Immature natural killer cell (primary cell): ENCODE measurements at places on chromosomes 5 and 9. TPM values are rescaled to one million over a fixed set of nuclear protein-coding genes. Genes with fewer than 3 reads are reported as not detected.

EQTN gene
- not detected for polyA plus RNA-seq

HTR4 gene
- polyA plus RNA-seq: not detected

PCDHA13 gene
- polyA plus RNA-seq: not detected

TXNDC8 gene
- not detected for polyA plus RNA-seq

C9orf153 gene
- polyA plus RNA-seq: not detected

SPEF2 gene
- polyA plus RNA-seq: 2.2 TPM

FAM221B gene
- polyA plus RNA-seq: not detected

DHX29 gene
- polyA plus RNA-seq: 14.5 TPM

DMRT3 gene
- polyA plus RNA-seq: not detected

GRCh38 chr9:132516301-132516700 is 66.1 kb upstream of the BARHL1 start:
- H3K4me1 ChIP-seq: no peaks in the 10 kb centered on the region
- H3K36me3 ChIP-seq: no peaks in the 10 kb centered on the region
- DNase-seq: no peak
- no peak overlapping the region for H3K27ac ChIP-seq

DNA sequence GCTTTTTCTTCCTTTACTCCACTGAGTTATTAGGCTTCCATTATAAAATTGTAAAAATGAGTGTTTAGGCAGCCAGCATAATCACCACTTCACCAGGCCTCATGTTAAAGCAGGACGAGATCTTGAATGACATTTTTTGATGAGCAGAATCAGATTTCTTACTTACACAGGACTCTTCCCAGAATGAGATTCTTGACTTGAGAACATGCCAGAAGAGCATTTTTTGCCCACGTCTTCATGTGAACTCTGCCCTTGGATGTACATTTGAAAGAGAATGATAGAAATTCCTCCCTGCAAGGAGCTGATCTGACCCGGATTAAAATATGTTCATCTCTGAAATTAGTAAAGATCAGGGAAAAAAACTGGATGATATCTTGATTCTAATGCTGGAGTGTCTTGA is 212.1 kb upstream of the ADRA1B start:
- no peaks in the 10 kb centered on the region for H3K27me3 ChIP-seq
- no peaks in the 10 kb centered on the region for H3K36me3 ChIP-seq
- no peak for DNase-seq
- no peaks in the 10 kb centered on the region for H3K4me1 ChIP-seq
- no peak overlapping the region for H3K4me3 ChIP-seq

- no peak overlapping the region for H3K4me3 ChIP-seq
- DNase-seq: no peak
- H3K4me1 ChIP-seq: no peaks in the 10 kb centered on the region
- H3K27ac ChIP-seq: no peak overlapping the region
- H3K27me3 ChIP-seq: peaks cover 7% of the 10 kb centered on the region
Observed at GRCh38 chr5:171646102-171647042, 139.2 kb upstream of the SMIM23 start.

DNA sequence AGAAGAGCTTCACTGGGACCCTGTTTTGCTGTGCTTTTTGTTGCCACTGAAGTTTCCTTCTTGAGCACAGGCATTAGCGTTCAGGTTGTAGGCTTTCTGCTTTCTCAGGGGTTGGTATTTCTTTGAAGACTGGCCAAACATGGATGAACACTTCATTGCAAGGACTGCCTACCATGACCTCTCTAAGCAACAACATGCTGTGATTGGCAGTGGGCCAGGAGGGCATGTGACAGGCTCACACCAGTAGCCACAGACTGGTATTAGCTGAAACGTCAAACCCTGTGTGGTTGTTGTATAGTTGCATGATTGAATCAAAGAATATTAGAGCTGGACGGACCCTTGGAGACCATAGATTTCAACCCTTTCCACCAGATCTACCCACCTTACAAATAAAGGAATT is 20.0 kb upstream of the MLANA start:
- no peak overlapping the region for H3K27ac ChIP-seq
- no peak for DNase-seq
- H3K4me1 ChIP-seq: peaks cover 47% of the 10 kb centered on the region
- no peak overlapping the region for H3K4me3 ChIP-seq
- peaks cover 23% of the 10 kb centered on the region for H3K36me3 ChIP-seq

- no peak for DNase-seq
- H3K27me3 ChIP-seq: peaks cover 7% of the 10 kb centered on the region
- H3K4me1 ChIP-seq: peaks cover 34% of the 10 kb centered on the region
- H3K4me3 ChIP-seq: no peak overlapping the region
Observed at GRCh38 chr5:163463063-163463435, 2.6 kb downstream of the HMMR start.

- H3K36me3 ChIP-seq: no peaks in the 10 kb centered on the region
- no peaks in the 10 kb centered on the region for H3K4me1 ChIP-seq
- no peak for DNase-seq
Observed at GRCh38 chr5:167902298-167902697, 389.1 kb upstream of the WWC1 start.

DNA sequence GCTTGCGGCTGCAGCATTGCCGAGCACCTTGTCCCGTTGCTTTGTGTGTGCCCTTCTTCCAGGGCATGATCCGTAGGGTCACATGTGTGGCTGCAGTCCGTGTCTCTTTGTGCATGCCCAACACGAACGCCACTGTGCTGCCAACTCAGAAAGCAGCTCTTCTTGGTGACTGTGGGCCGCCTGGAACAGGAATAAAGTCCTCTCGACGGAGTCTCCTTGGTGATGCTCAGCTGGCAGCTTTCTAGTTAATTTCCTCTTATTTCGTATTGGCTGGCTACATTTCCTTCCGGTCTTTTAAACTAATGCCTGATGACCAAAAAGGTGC is 5.8 kb downstream of the EXOC3 start:
- no peak for DNase-seq
- H3K27me3 ChIP-seq: peaks cover 2% of the 10 kb centered on the region
- H3K27ac ChIP-seq: peak overlapping the region; percentile 46
- no peak overlapping the region for H3K4me3 ChIP-seq

DNA sequence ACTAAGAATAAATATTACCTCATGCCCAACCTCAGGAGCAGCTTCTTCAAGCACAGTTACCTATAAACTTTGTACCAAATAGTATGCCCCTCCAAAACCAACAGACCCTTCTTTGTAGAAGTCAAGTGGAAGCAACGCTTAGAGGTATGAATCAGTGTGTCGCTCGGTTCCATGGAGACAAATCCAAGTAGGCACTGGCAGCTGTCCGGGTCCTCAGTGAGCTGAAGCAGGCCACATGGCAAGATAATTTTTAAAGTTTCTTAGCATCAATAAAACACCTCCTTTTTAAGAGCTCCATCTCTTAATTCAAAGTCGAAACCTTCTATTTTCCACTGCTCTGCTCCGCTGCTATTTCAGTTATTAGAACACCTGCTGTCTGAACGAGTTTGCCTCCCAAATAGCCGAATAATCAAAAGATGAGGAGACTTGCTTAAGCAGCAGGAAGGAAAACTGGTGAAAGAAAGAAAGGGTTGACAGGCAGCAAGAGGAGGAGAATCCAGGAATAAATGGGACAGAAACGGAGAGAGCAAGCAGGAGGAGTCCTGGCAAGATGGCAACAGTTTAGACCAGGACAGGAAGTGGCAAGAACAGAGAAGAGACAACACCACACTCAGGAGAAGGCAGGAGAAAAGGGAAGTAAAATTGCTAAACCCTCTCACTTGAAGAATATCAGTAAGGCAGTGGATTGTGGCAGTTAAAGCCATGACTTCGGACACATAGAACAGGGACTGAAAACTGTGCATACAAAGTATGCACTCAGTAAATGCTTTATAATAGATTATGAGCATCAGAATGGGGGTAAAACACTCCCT is 65.0 kb downstream of the PPP2R2B start:
- no peak overlapping the region for H3K27ac ChIP-seq
- peaks cover 2% of the 10 kb centered on the region for H3K27me3 ChIP-seq
- no peak for DNase-seq
- H3K4me3 ChIP-seq: peak overlapping the region; percentile 44
- H3K4me1 ChIP-seq: peaks cover 66% of the 10 kb centered on the region
- peaks cover 14% of the 10 kb centered on the region for H3K36me3 ChIP-seq

DNA sequence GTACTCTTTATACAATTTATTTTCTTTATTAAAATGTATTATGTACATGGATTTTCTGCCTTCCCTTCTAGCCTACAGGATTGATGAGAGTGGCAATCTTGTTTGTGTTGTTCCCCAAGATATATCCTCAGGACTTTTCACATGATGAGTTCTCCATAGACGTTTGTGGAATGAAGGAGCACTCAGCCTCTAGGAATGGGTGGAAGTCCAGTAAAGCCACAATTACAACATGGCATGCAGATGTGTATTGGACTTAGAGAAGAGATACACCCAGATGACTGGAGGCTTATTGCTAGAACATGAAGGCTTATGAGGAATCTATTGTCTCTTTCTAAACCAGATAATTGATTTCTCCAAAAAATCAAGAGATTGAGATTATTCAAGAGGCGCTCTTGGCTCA is 8.2 kb upstream of the DOCK2 start:
- no peak overlapping the region for H3K27ac ChIP-seq
- no peak for DNase-seq
- H3K36me3 ChIP-seq: no peaks in the 10 kb centered on the region
- peaks cover 7% of the 10 kb centered on the region for H3K27me3 ChIP-seq
- no peaks in the 10 kb centered on the region for H3K4me1 ChIP-seq

DNA sequence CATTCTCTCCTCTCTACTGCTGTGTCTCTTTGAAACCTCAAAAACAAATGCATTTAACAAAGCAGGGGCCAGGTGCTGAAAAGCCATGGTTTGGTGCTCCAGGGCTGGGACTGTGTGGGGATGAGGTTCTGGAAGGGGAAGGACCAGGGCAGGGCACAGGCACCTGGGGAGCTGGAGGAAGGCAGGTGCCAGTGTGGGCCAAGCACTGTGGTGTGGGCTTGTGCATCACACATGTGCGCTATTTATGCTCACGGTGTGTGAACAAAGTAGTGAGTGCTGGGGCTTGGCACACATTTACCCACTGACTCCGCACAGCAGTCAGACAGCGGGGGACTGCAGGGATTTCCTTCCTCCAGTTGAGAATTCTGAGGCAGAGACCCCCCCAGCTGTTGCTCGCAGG is 10.1 kb downstream of the HRH2 start:
- H3K36me3 ChIP-seq: no peaks in the 10 kb centered on the region
- no peak for DNase-seq
- no peaks in the 10 kb centered on the region for H3K4me1 ChIP-seq
- H3K27me3 ChIP-seq: peaks cover 10% of the 10 kb centered on the region
- H3K27ac ChIP-seq: no peak overlapping the region
- H3K4me3 ChIP-seq: no peak overlapping the region

DNA sequence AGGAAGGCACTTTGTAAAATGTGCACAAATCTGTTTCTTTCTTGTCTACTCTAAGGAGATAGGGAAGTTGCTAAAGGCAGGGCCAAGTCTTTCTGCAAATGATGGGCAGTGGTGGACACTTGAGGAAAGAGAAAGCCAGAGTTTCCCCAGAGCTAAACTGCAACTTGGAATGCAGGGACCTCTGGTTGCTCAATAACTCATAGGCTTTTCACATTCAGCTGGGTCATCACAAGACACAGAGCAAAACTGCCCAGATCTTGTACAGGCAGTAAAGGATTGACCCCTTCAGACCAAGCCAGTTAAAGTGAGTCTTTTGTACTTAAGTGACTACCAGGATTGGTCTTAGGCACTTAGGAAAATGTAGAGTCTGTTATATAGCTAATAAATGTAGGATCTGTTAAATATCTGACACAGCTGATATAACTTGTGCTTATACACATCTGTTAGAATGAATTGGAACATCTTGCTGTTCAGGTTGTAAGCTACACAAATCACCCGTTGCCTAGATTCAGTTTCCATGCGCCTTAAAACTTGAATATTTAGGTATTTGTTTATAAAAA is 13.5 kb upstream of the AGXT2 start:
- no peaks in the 10 kb centered on the region for H3K4me1 ChIP-seq
- no peaks in the 10 kb centered on the region for H3K36me3 ChIP-seq
- DNase-seq: no peak
- H3K4me3 ChIP-seq: no peak overlapping the region
- H3K27me3 ChIP-seq: peaks cover 3% of the 10 kb centered on the region
- H3K27ac ChIP-seq: no peak overlapping the region

GRCh38 chr5:72238712-72239445 is 81.2 kb downstream of the MRPS27 start:
- H3K27me3 ChIP-seq: peaks cover 6% of the 10 kb centered on the region
- DNase-seq: no peak
- H3K36me3 ChIP-seq: peaks cover 16% of the 10 kb centered on the region
- no peak overlapping the region for H3K4me3 ChIP-seq
- H3K4me1 ChIP-seq: peaks cover 31% of the 10 kb centered on the region
- H3K27ac ChIP-seq: no peak overlapping the region

DNA sequence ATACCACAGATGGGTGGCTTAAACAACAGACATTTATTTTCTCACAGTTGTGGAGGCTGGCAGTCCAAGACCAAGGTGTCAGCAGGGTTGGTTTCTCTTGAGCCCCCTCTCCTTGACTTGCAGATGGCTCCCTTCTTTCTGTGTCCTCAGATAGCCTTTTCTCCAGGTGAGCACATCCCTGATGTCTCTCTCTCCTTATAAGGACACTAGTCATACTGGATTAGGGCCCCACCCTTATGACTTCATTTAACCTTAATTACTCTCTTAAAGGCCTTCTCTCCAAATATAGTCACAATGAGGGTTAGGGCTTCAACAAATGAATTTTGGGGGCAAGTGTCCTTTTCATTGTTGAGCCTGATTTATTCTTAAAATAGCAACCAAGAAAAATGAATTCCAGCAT is 14.7 kb downstream of the PTGER4 start:
- no peak for DNase-seq
- no peak overlapping the region for H3K4me3 ChIP-seq
- no peak overlapping the region for H3K27ac ChIP-seq
- peaks cover 56% of the 10 kb centered on the region for H3K4me1 ChIP-seq
- H3K36me3 ChIP-seq: peaks cover 60% of the 10 kb centered on the region
- H3K27me3 ChIP-seq: no peaks in the 10 kb centered on the region

- H3K4me3 ChIP-seq: no peak overlapping the region
- peaks cover 25% of the 10 kb centered on the region for H3K4me1 ChIP-seq
- H3K27ac ChIP-seq: no peak overlapping the region
- DNase-seq: no peak
Observed at GRCh38 chr9:31302620-31303418, 1081.6 kb upstream of the ACO1 start.

DNA sequence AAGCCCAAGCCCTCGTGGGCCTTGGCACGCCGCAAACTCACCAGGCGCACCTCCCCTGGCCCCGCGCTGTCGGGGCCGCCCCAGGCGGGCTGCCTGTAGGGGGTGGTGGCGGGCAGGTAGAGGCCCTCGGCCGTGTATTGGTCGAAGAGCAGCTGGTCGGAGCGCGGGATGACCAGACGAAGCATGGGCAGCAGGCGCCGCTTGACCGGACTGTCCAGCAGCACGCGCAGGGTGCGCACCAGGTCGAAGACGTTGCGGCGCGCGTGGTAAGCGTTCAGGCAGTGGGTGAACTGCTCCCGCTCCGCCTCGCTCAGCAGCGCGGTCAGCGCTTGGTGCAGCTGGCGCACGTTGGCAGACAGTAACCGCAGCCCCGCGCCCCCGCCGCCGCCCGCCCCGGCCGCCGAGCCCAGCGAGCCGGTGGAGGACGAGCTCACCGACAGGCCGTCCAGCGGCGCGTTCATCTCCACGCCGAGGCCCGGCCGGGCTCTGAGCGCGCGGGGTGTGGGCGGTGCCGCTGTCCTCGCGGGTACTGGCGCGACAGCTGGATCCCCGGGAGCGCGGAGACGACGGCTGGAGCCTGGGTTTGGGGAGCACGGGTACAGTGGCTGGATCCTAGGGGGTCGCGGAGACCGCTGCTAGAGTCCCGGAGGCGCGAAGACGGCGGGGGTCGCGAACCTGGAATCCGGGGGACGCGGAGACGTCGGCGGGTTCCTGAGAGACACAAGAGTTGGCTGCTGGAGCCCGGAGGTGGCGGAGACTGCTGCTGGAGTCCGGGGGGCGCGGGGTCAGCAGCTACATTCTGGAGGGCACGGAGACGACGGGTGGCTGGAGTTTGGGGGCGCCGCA is 709 bp downstream of the WHRN start:
- peak overlapping the region; percentile 83 for H3K4me3 ChIP-seq
- peak; percentile 56 for DNase-seq
- H3K27me3 ChIP-seq: peaks cover 21% of the 10 kb centered on the region
- H3K36me3 ChIP-seq: no peaks in the 10 kb centered on the region
- peak overlapping the region; percentile 88 for H3K27ac ChIP-seq
